Neural progenitor cell (in vitro differentiated cells): ENCODE measurements at places on chromosomes 1 and 21.

- DNase-seq: no peak
Observed at GRCh38 chr1:115827452-115828044, 13.4 kb downstream of the NHLH2 start.

DNA sequence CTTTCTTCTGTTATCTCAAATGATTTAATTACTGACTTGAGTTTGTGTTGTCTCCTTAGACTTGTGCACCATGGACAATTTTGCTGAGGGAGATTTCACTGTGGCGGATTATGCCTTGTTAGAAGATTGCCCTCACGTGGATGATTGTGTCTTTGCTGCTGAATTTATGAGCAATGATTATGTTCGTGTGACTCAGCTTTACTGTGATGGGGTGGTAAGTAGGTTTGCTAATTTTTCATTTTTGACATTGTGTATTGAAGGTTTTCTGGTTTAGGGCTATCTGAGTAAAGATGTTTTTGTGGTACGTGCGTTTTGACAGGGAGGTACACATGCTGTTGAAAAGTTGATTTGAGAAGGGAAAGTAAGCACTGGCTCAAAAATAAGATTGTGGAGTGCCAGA is 14.1 kb downstream of the TTC3 start:
- peak; percentile 7 for DNase-seq

- DNase-seq: no peak
Observed at GRCh38 chr1:156100205-156100995, 14.1 kb upstream of the LMNA start.

DNA sequence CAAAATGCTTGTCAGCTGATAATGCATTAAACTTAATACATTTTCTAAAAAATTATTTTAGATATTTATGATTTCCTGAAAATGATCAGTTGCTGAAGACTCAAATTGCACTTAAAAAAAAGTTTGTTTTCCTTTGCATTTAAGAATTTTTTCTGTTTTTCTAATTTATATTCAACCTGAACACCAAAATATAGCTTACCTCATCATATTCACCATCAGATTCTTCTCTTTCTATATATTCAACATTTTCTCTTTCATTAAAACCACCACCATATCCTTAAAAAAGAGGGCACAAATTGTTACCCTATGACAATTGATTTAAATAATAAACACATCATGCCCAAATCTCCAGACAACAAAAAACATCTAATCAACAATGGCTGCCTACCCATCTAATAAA is 8.6 kb downstream of the ZRANB2 start:
- no peak for DNase-seq

DNA sequence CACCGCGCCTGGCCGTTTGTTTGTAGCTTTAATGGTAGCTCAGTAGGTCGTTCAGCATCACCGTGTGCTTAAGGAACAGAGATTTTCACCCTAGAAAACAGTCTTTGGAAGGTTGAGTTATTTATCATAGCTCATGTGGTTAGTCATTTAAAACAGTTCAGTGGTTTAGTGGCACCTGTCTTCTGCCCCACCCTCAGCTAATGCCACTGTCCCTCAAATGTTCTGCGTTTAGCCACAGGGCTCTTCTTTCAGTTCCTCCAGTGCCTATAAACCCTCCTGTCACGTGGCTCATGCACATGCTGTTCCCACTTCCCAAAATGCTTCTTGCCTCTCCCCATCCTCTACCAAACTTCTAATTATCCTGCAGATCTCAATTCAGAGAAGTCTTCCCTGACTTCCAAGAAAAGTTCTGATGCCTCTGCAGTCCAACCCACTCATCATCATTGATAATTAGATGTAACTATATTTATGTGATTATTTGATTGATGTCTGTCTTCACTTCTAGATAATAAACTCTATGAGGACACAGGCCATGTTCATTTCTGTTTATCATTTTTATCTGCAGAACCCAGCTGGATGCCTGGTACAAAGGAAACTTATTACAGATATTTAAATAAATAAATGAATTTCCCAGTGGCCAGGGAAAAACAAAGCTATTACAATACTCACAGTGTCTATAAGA is 14.4 kb upstream of the DIPK1A start:
- DNase-seq: no peak

DNA sequence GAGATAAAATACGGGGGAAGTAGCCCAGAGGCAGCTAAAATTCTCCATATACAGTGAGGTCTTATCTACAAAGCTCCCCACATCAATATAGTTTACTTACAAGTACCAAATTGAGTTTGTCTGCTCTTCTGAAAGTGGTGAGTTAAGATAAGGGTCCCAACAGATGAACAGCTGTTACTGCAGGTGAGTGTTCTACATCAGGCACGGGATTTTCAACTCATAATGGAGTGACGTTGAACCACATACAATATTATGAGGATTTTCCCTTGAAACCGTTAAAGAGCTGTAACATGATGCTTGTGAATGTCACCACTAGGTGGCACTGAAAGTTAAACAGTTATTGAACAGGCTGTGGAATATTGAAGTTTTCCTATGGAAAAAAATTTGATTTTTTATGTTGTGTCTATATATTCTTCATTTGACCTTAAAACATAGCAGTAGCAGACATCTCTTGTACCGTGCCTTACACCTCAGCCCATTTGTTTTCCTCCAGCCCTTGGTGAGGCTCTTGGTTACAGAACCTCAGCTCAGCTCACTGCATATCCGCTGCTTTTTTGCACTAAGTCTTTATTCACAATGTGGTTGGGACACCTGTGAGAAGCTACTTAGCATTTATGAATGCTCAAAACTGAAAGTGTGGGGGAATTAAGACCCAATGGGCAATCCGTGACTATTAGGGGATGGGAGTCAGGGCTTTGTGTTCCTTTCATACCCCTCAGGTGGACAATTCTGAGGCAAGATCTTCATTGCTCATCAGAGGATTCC is 23.2 kb downstream of the CD1D start:
- peak; percentile 76 for DNase-seq

DNA sequence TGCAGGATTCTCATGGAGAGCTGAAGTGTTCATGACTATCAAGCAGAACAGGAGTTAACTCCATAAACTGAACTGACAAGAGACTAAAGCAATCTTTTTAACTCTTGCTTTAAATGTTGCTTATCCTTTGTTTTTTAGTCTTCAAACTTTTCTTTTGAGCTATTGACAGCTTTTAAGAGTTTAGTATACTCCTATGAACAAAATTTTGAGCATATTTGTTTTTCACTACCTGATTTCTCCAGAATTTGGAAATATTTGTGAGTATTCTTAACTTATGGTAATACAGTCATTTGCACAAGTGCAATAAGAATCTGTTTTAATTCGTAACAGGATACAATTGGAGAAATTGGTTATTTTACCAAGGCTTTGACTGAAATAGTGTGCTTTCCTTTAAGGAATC is 7.2 kb downstream of the DNAI4 start:
- no peak for DNase-seq

DNA sequence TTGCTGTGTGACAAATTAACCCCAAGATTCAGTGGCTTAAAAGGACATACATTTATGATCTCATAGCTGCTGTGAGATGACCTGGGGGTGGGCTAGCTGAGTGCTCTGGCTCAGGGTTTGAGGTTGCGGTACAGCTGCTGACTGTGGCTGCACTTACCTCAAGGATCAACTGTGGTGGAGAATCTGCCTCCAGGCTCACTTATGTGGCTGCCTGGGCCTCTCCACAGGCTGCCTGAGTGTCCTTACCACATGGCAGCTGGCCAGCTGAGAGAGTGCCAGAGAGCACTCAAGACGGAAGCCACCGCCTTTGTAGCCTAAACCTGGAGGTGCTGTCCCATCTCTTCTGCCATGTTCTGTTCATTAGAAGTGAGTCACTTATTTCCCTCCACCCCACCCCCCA is 5.7 kb downstream of the LRRC71 start:
- DNase-seq: no peak

GRCh38 chr1:208108213-208108608 is 136.0 kb downstream of the PLXNA2 start:
- no peak for DNase-seq

DNA sequence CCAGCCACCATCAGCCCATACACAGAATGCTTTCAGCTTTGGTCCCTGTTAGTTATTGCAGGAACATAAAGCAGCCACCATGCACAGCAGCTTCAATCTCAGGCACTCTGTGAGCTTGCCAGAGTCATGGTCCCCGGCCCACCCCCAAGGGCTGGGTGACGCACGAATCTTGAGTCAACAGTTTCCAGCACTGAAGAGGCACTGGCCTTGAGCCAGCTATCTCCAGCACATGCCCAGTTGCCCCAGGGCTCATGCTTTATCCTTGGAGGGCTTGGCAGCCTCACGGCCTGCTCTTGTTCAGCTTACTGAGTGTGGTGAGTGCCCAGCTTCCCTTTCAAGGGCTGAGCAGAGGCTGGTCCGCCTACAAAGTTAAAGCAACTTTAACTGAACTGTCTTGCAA is 200.7 kb upstream of the RAB4A start:
- no peak for DNase-seq

GRCh38 chr1:230427981-230428380 is 1.8 kb upstream of the PGBD5 start:
- DNase-seq: peak; percentile 82

GRCh38 chr1:70820396-70820795 is 227.2 kb downstream of the PTGER3 start:
- no peak for DNase-seq

DNA sequence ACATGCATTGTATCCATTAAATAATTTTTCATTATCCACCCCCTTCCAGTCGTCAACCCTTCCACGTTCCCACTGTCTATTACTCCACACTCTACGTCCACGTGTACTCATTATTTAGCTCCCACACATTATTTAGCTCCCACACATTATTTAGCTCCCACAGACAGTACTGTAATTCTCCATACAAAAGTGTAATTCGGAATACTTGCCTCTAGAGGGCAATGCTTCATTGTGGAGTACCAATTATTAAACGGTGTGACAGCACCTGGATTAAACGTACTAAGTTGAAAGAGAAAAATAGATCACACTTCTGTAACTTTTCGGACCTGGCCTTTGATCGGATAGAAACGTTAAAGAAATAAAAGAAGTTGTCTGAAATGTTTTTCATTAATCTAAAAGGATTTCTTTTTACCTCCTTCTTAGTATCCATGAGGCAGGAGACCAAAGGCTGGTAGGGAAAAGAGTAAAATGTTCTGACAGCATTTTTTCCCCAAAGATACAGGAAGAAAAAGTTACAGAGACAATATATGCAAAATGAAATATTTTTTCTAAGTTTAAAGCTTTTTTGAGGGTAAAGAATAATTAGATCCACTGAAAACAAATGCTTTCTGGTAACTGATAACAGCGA is 99.2 kb downstream of the LHX8 start:
- DNase-seq: peak; percentile 49

DNA sequence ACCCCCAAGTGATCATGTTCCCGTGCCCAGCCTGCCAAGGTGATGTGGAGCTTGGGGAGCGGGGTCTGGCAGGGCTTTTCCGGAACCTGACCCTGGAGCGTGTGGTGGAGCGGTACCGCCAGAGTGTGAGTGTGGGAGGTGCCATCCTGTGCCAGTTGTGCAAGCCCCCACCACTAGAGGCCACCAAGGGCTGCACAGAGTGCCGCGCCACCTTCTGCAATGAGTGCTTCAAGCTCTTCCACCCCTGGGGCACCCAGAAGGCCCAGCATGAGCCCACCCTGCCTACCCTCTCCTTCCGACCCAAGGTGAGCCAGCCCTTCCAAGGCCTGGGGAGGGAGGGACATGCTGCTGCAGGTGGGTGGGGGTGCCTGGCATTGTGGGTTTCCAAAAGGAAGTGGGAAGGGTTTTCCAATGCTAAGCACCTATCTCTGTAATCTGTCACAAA is 2.3 kb downstream of the TRIM46 start:
- no peak for DNase-seq

DNA sequence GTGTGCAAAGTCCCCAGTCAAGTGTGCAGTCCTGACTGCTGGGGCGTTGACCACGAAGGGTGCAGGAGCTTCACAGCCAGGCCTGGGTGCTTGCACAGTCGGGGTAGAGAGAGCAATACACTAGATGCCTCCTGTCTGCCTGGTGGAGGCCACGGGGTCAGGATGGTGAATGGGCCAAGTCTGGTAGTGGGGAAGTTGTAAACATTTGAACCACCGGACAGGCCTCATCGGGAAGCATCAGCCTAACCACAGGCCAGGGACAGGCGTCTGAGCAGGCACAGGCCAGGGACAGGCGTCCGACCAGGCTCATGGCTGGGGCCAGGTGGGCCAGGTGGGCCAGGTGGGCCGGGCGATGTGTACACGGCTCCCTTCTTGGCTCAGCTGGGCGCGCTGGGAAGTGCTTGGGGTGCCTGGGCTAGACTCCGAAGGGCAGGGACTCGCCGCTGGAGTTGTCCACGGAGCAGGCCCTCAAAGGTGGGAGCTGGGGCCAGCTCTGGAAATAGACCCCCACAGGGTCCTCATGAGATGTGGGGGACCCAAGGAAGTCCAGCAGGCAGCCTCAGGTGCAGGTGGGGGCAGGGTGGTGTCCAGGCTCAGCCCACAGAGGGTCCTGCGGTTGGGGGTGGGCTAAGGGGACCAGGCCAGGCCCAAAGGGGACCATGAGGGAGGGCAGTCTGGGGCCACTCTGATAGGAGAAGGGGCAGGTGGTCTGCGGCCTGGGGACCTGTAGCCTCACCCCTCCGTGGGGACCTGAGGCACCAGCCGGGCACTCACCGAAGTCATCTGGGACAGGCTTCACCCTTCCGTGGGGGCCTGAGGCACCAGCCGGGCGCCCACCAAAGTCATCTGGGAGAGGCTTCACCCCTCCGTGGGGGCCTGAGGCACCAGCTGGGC is 15.0 kb downstream of the COL6A1 start:
- DNase-seq: no peak

GRCh38 chr1:151147132-151147503 is 687 bp upstream of the SEMA6C start:
- DNase-seq: no peak

DNA sequence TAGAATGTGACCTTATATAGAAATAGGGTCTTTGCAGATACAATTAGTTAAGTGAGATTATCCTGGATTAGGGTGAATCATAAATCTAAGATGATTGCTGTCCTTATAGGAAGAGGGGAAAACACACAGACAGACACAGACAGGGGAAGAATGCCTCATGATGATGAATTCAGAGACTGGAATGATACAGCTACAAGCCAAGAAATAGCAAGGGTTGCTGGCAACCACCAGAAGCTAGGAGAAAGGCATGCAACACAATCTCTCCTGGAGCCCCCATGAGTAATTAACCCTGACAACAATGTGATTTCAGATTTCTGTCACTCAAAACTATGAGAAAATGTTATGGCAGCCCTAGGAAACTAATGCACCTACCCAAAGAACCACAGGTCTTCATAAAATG is 19.1 kb upstream of the PPIH start:
- DNase-seq: no peak

GRCh38 chr1:63967901-63968300 is 194.1 kb downstream of the ROR1 start:
- no peak for DNase-seq

GRCh38 chr21:15764878-15765277 is 35.1 kb downstream of the USP25 start:
- DNase-seq: no peak

DNA sequence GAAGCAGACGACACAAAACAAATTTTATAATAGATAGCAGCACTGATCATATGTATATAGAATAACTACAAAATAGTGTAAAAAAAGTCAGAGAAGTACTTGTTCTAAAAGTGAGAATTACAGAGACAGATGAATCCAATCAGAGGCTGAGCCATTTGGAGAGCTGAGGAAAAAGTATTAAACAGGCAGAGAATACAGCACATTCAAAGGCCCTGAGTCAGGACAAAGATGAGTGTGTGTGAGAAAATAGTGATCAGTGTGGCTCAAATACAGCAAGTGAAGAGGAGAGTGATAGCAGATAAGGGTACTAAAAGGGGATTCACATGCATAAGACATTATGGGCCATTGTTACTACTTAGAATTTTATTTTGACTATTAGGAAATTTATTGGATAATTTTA is 430.6 kb upstream of the BRINP3 start:
- DNase-seq: no peak
